ENCODE measurements at places on chromosomes 2 and 18.

- DNase-seq: peak; percentile 71
These were observed 13.0 kb downstream of the ODC1 start for GRCh38 chr2:10434886-10435819.

DNA sequence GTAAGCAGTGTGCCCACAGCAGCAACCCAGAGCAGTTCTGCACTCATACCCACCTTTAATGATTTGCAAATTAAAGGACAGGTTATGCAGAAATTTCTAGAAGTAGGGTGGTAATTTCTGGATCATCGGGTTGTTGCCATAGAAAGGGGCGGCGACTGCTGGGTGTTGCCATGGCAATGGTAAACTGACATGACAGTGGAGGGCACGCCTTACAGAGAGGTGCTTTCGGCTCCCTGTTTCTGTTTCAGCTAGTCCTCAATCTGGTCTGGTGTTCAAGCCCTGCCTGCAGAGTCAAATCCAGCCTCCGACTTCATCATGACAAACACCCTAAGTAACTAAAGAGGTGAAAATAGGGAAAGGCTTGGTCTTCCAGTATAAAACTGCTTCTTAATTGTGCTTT is 667.7 kb downstream of the SOCS6 start:
- no peak for DNase-seq

DNA sequence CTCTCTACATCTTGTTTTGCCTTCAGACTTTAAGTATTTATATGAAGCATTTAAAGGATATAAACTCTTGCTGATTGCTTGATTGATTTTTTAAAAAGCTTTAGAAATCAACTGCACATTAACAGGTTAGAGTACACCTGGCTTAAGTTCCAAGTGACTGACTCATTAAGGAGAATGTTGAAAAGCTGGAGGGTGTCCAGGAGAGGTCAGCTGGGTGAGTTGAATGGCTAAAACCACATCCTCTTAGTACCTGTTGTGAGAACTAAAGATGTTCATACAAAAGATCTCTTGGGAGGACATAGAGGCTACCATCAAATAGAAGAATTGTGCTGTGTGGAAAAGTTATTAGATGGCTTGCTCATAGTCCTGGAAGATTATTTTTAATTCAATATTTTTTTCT is 206.8 kb downstream of the TXNL1 start:
- DNase-seq: no peak

GRCh38 chr18:26634631-26635030 is 86.3 kb upstream of the KCTD1 start:
- DNase-seq: no peak

DNA sequence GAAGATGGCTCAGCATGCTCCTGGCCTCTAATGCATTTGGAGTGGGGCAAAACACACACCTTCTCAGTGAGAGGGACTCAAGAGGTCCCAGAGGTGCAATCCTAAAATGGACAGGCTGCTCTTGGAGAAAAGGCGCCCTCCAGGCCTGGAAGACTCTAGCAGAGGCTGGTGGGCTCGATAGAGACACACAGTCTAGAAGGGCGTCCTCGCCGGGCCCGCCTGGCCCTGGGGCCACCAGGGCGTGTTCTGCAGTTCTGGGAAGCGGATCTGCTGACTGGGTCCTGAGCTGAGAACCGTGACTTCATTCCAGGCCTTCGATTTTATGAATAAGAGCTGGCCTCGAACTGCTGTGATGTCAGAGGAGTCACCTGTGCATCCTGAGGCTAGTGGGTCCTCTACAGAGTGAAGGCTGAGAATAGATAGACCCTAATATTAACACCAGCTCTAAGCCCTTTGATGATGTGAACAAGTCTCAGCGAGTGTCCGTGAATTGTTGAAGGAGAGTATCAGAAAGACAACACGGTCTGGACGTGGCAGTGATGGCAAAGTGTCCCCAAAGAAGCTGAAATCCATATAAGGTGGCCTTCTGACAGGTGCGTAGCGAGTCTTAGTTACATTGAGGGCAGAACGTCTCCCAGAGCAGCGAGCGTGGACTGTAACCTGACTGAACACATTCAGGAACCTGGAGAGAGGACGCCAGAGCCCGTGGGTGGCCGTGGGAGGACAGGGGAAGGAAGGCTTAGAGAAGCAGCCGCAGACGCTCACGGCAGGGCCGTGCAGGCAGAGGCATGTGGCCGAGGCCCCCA is 136.9 kb downstream of the PTGR3 start:
- no peak for DNase-seq

- no peak for DNase-seq
These were observed 60.7 kb upstream of the HDAC4 start for GRCh38 chr2:239461291-239462190.

DNA sequence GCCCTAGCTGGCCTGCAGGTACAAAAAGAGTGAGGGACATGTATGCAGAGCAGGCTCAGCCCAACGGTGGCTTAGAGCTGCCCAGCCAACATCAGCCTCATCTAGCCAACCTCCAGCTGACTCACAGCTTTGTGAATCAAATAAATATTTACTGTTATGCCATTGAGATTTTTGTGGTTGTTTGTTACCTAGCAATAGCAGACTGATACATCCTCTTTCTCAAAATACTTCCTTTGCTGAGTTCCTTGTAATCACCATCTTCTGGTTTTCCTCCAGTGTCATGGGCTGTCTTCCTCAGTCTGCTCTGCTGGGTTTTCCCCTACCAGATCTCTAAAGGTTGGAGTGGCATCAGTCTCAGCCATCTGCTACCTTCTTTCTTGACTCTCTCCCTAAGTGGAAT is 126.6 kb upstream of the SLC1A4 start:
- DNase-seq: no peak

DNA sequence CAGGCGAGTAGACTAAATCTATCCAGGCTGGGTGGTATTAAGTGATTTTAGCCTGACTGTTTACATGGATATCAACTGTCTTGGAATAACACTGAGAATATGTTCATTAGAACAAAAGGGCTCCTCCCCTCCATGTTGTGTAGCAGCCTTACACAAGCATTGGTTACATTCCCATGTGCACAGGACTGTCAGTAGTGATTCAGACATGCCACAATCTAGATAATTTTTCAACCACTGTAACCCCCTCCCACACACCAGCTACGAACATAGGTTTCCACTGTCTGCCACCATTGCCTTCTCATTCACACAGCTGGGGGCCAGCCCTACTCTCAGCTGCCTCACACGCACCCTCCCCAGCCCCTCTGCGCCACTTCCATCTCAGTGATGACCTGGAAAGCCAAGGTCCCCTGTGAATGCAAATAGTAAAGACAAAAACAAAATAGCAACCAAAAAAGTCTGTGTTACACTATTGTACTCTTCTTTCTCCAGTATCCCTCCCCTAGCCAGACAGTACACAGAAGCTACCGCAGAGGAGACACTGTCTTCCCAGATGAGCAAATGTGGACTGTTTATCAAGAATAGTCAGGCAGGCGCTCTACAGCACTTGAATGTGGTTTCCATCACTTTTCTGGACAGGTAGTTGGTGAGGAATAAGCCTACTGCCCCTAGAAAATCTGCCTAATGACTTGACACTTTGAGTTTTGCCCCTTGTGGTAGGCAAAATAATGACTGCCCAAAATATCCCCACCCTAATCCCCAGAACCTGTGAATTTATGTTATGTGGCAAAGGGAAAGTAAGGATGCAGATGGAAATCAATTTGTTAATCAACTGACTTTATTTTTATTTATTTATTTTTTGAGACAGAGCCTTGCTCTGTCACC is 27.9 kb upstream of the TYMS start:
- no peak for DNase-seq

DNA sequence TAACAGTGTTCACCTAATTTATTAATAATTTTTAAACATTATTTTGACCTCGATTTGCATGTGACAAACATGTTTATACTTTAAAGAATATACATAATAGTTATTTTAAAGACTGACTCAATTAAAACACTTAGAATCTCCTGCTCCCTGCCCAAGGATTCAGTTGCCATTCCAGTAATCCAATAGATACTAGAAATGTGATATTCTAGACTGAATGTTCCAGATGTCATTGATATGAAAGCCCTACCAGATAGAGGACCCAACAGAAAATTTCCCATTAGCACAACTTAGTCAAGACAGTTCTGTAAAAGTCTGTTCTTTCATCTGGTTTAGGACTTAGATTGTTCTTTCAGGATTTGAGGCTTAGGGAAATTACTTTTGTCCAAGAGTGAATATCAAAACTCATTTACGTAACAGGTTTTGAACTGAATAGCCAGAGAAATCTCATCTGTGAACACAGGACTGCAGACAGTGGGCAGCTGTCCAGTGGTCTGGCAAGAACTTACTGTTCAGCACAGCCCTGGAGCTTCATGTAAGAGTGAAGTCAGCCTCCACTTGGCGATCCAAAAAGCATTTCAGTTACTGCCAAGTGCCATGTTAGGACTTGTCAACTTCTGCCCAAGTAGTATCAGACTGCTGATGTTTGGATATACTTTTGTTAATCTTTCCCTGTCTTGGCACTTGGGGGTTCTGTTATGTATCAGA is 77.5 kb downstream of the OSBPL6 start:
- no peak for DNase-seq

DNA sequence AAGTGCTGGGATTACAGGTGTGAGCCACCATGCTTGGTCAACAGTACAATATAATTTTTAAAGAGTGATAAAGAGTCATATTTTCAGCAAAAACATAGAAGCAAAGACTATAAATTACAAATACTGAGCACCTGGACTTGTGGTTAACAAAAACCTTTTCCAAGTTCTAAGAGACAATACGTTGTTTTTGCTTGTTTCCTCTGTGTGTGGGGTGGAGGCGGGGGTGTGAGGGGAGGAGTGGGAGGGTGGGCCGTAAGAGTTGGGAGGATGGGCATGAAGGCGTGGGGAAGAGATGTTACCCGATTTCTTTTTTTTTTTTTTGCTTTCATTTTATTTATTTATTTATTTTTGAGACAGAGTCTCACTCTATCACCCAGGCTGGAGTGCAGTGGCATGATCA is 78.0 kb upstream of the WIPF1 start:
- DNase-seq: no peak

- no peak for DNase-seq
These were observed 49.8 kb upstream of the ANKRD62 start for GRCh38 chr18:12043811-12044210.

DNA sequence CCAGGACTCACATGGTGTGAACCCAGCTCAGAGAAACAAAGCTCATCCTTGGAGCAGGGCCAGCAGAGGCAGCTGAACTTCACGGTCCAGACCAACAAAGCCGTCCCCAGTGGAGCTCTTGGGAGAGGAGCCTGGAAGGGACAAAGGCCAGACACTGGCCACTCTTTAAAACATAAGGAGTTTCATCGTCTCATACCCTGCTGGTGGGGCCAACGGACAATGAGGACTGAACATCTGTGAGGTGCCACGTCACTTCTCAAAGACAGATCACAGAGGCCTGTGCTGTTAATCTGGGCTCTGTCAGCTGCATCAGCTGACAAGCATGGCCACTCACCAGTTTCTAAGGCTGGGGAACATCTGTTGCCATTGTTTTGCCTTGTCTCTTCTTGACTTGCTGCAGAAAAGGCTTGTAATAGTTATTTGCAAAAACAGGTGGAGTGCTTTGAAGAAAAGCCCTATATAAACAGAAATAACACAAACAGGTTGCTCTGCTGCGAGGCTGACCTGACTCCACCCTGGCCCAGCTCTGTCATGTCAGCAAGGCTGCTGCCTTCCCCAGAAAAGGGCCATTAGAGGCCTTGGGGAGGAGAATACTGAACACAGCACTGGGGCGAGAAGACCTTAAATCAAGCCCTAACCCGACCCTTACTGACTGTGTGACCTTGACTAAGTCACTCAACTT is 68.1 kb upstream of the DAPL1 start:
- DNase-seq: no peak

DNA sequence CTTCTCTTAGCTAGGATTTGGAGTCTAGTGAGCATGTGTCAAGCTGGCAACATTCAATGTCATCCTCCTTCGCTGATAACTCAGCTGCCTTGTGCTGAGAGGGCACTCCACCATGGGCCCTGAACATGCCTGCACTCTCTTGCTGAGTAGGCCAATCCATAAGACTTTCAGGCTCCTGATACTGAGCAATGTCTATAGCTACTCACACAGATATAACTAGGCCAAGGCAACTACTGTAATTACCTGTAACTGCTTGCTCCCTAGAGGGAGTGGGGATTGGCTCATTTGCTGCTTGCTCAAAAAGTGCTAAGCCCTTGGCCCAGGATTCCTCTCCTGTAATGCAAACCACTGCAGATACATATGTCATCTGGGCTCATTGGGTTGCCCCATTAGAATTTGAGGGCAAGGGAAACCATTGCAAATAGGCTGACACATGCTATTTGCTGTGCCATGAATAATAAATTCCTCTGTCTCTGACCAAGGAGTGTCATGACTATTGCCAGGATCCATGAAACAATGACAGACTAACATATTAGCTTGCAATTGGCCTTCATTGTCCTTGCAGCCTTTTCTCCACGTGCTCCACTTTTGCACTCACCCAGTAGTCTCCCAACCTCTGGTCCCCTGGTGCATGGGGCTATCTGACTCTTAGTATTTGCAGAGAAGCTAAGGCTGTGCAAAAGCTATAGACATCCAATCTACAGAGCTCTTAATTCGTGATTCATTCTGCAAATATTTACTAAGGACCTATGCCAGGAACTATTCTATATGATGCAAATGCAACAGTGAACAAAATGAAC is 36.9 kb upstream of the BMPR2 start:
- DNase-seq: no peak

- DNase-seq: no peak
These were observed 178.7 kb upstream of the FAM98A start for GRCh38 chr2:33777786-33778185.

DNA sequence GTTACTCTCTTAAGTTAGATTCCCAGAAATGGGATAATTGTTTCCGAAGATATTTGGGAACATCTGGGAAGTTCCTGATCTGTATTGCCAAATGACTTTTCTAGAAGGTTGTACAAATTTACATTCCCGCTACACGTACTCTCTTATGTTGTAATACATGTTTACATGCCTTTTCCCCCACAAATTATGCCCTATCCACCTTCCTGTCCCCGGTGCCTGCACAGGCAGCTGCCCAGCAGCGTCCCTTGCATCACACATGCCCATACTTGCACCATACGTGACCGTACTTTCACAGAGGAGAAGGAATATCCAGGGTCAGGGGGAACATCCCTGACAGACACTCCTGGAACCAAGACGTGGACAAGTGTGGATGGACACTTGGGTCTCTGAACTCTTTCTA is 24.2 kb upstream of the KLF11 start:
- no peak for DNase-seq

- no peak for DNase-seq
These were observed 112.2 kb downstream of the OSBPL6 start for GRCh38 chr2:178306352-178307073.

DNA sequence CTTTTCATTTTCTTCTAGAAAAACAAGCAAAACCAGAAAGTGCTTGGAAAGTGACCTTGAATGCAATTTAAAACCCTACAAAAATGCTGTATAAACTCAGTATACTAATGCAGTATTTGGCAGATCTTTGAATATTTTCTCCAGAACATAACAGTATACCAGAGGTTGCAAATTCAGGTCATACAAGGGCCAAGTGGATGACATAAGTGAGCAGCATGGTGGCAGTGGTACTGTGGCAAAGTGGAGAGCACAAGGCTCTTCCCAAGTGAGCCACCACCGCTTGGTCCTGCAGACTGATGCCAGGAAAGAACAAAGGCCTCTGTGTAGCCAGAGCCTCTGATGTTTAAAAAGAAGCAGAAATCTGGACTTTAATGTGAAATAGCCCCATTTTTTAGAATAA is 33.1 kb downstream of the METTL4 start:
- DNase-seq: no peak

- no peak for DNase-seq
These were observed 68.5 kb downstream of the ABI2 start for GRCh38 chr2:203396667-203397066.

GRCh38 chr2:12455661-12456060 is 261.1 kb upstream of the TRIB2 start:
- DNase-seq: no peak

- DNase-seq: no peak
These were observed 104.1 kb upstream of the ITGA6 start for GRCh38 chr2:172323256-172323655.

- no peak for DNase-seq
These were observed 848 bp downstream of the TMSB10 start for GRCh38 chr2:84906108-84906899.
